Suppressor macrophage treated with lipopolysaccharide for 4 hours (primary cell): ENCODE measurements at places on chromosomes 4 and X.

DNA sequence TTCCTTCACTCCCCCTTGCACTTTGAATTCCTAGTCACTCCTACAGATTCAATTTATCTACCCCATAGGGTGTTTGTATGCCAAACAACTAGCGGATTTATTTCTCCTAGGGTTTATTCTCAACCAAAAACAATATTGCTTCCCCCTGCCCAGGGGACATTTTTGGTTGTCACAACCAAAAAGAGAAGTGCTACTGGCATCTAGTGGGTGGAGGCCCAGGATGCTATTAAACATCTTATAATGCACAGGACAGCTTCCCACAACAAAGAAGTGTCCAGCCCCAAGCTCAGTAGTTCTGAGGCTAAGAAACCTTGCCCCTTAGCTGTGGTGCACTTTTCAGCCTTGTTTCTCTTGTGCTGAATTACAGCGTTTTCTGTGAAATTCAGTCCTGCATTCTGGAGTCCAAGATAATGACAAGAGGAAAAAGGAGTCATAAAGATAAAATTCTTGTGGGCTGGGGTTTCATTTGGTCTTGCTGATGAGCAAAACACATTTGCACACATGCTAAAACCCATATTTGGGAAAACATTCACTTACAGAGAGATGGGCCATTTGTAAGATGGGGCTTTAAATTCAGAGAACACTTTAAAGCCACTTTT is 11.2 kb upstream of the SYTL4 start:
- DNase-seq: no peak

GRCh38 chr4:34850968-34851367 is 1393.3 kb downstream of the ARAP2 start:
- DNase-seq: no peak

GRCh38 chr4:39452153-39452859 is 6.4 kb downstream of the RPL9 start:
- no peak for DNase-seq

DNA sequence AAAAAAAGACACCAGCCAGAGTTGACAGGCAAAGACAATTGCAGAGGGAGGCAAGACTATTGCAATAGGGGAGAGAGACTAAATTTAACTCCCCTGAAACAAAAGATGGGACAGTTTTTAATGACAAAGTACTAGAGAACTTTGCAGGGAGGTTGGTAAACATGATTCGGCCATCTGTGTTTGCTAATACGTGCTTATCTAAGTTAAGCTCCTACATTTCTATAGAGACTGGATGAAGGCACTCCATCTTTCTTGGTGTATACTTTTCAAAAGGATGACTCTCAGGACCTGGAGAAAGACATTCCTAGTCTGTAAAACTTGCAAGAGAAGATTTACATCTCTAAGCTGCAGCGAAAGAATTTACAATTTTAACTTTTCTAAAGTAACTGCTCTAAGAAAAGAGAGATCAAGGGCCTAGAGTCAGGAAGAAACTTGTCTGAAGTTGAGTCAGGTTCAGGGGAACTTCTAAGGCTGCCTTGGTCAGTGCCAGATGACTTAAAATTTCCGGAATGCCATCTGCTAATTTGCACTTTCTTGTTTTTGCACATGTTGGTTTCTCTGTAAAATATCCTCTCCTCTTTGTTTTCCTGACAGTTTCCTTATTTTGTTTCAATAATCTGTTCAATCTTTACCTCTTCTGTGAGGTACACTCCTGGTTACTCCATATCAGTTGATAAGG is 10.6 kb downstream of the ADAM29 start:
- DNase-seq: no peak

GRCh38 chr4:147481577-147482109 is 746 bp downstream of the EDNRA start:
- no peak for DNase-seq

- no peak for DNase-seq
Observed at GRCh38 chr4:5708449-5709206, at the start of gene EVC2. TSS of gene EVC2 (minus strand) at chr4:5708559. CDS start at chr4:5708513, 46 bp downstream.

DNA sequence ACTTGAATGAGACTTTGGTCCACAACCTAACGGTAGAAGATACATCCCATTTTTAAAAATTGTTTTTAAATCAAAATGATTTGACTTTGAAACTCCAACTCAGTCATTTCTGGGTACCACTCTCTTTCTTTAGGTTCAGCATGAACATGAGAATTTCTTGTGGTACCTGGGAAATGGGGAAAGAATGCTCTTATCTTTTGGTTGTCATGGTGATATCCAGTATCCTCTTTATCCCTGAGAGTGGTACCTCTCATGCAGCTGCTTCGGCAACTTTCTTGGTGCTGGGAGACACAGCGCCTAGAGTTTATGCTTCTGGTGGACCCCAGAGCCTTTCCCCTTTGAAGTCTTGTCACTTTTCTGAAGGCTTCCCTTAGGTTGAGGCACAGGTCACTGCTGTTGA is 465.1 kb upstream of the FAT1 start:
- no peak for DNase-seq

DNA sequence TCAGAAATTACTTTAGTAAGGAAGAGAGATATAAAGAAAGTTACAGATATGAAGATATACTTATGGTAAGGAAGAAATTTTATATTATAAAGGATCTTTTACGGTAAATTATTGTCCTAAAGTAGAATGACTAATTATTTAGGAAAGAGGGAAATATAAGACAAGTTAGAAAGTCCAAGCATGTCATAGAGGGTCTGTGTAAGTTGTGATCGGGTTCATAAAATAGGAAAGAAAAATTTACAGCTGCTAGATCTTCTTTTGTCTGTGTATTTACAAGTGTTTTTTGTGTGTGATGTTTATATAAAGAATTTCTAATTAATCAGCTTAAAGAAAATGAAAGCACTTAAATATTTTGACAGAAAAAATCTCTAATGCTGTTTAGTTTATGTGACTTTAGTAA is 1054.9 kb upstream of the DIAPH2 start:
- no peak for DNase-seq

DNA sequence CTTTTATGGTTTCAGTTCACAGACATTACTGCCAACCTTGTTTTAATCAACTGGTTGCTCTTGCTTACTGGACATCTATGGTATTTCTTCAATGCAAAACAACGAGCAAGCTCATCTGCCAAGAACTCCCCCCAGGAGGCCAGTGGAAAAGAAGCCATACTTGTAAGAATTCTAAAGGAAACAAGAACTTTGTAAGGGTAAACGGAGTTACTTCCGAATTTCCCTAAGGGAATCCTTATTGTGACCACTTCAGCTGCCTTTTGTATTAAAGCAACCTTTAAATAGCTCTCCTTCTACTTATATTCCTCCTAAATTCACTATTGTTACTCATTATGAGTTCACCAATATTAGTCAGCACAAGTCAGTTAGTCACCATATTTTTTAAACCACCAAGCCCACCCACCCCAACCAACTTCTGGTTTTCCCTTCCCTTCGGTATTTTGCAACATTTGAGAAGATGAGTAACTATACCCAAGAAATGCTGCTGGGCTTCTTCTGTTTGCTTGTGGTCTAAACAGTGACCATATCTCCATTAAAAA is 602.8 kb upstream of the DIPK2B start:
- peak; percentile 86 for DNase-seq

- no peak for DNase-seq
Observed at GRCh38 chr4:130124066-130124465, 1028.1 kb downstream of the C4orf33 start.

DNA sequence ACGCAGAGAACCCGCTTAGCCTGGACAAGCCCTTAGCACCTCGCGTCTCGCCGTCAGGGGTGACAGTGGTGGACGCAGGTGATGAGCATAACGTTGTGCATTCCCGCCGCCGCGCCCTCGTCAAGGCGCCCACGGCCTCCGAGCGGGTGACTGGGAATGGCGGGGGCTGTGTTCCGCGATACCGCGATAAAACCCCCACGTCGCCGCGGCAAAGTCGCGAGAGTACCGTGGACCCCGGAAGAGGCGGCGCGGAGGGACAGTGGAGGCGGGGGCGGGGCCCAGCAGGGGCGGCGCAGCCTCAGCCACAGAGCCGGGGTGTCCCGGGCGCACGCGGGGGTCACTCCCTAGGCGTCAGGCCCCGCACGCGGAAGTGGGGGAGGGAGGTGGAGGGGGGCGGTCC is 53.8 kb downstream of the ZFYVE28 start:
- DNase-seq: peak; percentile 24

GRCh38 chr4:119735165-119735651 is 106.6 kb upstream of the PDE5A start:
- DNase-seq: no peak

GRCh38 chr4:184688447-184688846 is 38.9 kb downstream of the PRIMPOL start:
- DNase-seq: peak; percentile 10

GRCh38 chr4:118783887-118784286 is 52.0 kb downstream of the SEC24D start:
- DNase-seq: peak; percentile 15

DNA sequence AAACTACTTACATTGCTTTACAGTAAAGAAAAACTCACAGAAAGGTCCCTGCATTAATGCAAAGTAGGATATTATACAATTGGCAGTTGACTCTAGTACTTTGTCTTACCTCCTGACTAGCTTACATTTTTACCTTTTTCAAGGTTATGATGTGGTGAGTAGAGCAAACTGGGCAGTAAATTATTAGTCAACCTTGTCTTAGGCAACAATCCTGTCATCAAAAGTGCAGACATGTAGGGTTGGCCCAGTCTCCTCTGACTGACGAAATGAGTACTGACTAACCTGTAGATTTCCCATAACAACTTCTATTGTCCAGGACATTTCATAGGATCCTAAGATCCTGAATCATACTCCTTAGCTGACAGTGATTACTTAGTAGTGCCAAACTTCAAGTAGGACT is 142.0 kb upstream of the NUDT6 start:
- no peak for DNase-seq

DNA sequence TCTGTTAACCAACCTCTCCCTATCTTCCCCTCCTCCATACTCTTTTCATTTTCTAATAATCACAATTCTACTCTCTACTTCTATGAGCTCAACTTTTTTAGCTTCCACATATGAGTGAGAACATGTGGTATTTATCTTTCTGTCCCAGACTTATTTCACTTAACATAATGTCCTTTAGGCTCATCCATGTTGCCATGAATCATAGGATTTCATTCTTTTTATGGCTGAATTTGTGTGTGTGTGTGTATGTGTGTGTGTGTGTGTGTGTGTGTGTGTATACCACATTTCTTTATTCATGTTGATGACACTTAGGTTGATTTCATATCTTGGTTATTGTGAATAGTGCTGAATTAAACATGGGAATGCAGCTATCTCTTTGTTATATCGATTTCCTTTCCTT is 37.4 kb downstream of the RUFY3 start:
- DNase-seq: no peak

DNA sequence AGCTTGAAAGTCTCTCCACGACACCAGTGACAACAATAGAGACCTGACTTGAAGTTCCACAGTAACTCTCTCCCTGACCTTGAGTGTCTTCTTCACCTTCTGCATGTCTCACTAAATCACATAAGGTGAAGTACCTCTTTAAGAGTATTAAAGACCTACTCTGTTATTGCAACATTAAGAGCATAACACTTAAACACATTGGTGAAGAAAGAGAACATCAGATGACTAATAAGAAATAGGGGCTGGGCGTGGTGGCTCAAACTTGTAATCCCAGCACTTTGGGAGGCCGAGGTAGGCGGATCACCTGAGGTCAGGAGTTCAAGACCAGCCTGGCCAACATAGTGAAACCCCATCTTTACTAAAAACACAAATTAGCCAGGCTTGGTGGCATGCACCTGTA is 33.9 kb upstream of the MAPK10 start:
- DNase-seq: no peak

- no peak for DNase-seq
Observed at GRCh38 chr4:128633067-128633466, 176.4 kb upstream of the JADE1 start.

DNA sequence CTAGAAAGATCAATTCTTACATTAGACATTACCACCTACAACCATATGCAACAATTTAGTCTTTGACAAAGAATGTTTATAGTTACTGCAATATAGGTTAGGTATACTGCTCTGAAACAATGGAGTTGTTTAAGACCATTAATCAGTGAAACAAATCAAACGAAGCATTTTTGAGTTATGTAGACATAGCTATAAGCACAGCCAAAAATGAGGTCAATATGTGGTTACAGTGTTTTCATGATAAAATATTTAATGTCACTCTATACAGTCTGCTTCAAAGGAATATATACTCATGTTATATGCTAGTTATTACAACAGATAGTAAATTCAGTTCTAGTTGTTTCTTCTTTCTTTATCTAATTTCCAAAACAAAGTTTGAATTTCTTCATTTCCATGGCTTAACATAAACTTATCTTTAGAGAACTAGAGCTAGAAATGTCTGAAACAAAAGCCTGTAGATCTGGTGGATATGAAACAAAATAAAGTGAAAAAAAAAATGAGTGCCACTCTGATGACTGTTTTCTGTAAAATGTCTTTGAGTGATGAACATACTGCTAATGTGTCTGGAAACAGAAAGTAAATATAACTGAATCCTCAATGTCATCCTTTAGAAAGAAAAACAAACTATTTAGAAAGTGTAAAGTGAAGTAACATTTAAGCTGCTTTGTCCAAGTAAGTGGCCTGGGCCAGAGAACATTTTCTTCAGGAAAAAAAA is 809.0 kb downstream of the FAT4 start:
- no peak for DNase-seq

DNA sequence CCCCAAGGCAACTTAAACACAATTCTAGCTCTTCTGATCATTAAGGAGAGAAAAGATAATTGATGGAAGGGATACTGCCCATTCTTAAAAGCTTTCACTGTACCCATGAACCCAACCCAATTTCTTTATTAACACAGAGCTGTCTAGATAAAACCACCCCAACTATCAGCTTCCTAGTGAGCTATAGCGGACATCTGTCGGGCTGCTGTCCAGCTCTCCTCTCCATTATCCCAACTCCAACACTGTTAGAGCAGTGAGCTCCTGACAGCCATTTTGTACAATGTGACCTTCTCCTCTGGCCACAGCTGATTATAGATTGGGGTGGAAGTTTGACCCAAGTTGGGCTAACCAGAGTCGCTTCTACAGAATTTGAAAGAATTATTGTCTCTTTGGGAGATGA is 66.1 kb downstream of the HADH start:
- no peak for DNase-seq

DNA sequence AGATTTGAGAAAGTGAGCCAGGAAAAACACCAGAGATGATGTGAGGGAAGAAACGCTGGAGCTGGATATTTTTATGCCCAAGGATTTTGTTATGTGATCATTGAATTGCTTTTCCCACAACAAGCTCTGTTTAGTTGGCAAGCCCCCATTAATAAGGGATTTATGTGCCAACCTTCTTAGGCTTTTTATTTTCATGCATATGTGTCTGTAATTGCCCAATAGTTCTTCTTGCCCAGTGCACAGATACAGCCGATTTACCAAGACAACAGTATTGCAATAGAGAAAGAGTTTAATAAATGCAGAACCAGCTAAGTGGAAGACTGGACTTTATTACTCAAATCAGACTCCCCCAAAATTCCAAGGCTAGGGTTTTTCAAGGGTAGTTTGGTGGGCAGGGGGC is 57.7 kb downstream of the TRIM2 start:
- DNase-seq: no peak

DNA sequence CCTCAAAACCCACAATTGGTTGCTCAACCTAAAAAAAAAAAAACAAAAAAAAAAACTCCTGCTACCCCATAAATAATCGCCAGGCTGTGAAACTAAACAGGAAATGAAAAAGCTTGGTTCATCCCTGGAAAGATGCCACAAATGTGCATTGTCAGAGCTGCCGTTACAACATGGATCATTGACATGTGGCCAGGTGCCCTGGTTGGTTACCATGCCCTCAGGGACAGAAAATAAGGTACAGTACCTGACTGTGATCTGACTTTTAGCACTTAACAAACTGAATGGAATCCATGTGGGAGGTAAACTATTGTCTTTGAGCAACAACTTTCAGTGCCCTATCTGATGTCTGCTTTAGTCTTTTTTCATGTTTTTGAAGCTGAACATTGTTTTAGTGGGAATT is 118.0 kb upstream of the RPL34 start:
- DNase-seq: no peak

- DNase-seq: no peak
Observed at GRCh38 chrX:14718403-14718802, 154.5 kb downstream of the FANCB start.
